GM20000 (cell line): ENCODE measurements at places on chromosomes 3 and 15.

- no peak for DNase-seq
Observed at GRCh38 chr3:12611117-12611516, 52.8 kb downstream of the RAF1 start.

DNA sequence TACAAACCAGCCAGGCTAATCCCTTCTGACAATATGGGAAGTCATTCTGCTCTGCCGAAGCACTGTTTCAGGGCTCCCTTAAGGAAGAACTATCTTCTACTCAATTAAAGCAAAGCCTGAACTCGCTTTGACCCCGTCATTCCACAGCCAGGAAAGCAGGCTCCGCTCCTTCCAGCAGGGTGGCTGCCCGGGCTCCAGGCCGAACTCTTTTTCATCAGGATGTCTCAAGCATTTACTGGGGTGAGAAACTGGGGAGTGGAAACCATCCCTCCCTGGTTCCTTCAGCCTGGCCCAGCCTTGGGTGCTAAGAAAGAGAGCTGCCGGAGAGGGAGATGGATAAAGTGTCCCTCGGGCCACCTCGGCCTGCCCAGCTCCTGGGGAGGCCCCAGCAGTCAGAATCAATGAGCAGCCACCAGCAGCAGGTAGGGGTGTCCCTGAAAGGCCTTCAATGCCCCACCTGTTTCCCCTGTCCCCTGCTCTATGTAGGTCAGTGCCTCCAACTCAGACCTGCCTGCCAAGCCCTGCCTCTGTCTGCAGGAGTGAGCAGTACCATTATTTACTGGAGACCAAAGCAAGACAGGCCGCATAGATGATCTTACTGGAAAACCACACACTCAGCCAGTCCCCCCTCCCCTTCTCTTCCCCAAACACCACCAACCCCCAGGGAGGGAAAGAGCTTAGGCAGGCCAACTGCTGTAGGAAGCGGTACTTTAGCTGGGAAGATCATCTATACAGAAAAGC, 225.6 kb upstream of the TLE3 start:
- DNase-seq: no peak

- DNase-seq: no peak
Observed at GRCh38 chr15:50186752-50187151, 4.8 kb downstream of the SLC27A2 start.

DNA sequence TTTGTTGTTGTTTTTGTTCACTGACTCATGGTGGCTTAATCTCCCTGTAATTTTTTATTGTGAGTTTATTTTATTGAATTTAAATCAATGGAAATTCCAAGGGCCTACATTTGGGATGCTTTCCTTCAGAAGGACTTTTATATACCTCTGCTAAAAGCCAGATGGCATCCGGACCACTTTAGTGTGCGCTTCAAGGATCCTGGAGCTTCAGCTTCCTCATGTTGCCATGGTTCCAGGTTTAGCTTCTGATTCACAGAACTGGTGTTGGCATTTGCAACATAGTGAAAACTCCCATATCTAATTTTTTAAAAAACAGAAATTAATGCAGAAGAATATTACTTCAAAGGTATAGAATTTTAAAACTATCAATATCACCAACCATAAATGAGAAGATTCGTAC, 8.5 kb upstream of the HACD2 start:
- no peak for DNase-seq

- DNase-seq: no peak
Observed at GRCh38 chr3:127136706-127137105, 56.2 kb upstream of the PRR23E start.

- DNase-seq: no peak
Observed at GRCh38 chr15:47432826-47433225, 284.5 kb upstream of the SEMA6D start.

DNA sequence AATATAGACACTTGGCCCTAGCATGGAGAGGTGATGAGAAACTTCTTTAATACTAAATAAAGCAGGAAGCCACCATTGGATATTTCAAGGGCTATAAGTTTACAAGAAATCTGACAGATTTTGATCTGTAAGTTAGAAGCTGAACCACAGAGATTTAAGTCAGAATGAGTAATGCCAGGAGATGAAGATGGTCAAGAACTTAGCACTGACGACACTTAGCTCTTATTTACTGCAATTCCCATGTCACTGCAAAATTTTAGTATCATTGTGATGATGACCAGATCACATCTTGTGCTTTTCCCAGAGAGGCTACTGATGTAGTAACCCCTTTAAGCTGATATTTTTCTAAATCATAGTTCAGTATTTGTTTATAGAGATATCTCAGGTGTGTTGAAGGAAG, 59.4 kb upstream of the CD96 start:
- no peak for DNase-seq
